Endodermal cell (in vitro differentiated cells): ENCODE measurements at places on chromosomes 3 and 15. TPM values are rescaled to one million over a fixed set of nuclear protein-coding genes. Genes with fewer than 3 reads are reported as not detected.

GRCh38 chr3:42202217-42202865, 63.6 kb downstream of the CCK start:
- DNase-seq, result no peak

GRCh38 chr3:187181454-187182170, 15.7 kb upstream of the RTP1 start:
- no peak for DNase-seq

GRCh38 chr3:183774631-183775030, 50.7 kb downstream of the MAP6D1 start:
- no peak for DNase-seq

DNA sequence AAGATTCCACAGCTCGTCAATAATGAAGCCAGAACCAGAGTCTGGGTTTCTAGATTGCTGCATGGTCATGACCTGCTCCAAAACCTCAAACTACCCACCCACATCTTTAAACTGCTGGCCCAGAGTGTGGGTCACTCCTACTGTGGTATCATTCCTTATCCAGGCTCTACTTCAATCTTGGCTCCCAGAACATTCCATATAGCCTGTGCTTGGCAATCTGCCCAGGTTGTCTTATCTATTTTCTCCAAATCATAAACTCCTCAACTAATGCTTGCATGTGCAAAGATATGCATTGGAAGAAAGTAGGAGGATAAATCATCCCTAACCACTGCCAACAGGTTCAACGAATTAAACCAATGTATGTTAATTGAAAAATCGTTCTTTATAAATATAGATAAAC, 169.7 kb downstream of the ANXA2 start:
- DNase-seq, result no peak

DNA sequence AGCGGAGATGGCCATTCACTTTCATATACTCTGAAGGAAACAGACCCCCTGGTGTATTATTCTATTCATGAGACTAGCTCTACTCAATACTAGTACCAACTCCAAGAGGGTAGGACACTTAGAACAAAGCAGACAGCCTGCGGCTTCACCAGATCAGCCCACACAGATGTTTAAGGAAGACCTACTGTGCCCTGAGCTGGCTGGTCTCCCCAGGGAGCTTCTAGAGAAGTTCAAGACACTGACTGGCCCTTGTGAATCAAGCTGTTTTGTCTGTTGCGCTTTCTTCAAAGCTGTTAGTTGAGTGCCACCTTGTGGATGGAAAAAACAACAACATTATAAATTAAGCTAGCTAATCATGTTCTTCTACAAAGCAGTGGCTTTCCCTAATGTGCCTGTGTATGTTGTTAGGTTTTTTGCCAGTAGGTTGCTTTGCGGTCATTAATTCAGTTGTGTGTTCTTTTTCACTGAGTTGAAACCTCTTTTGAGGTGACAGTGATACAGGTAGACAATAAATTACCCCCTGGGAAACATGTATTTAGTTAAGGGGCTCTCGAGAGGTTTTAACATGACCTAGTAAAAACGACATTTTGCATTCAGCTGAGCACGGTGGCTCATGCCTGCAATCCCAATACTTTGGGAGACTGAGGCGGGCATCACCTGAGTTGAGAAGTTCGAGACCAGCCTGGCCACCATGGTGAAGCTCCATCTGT, 64.2 kb upstream of the MYZAP start:
- peak; percentile 88 for DNase-seq

BCHE gene
- 0.79 TPM in 2 replicates for total RNA-seq
